ENCODE measurements at places on chromosomes 6 and 20.

DNA sequence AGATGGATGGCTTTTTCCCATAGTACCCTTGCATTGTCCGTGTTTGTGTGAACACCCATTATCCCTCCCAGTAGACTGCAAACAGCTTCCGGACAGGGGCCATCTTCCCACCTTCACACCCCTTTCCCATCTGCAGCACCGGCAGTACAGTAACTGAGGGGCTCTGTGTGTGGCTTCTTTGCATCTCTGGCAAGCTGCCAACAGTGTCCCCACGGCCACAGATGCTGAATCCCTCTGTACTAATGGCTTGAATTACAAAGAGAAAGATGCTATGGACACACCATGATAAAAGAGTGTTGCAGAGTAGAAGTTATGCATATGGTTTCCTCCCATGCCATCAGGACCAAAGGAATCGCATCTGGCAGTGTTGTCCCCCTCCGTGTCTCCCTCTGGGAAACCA is 101.1 kb upstream of the CDYL start:
- no peak for DNase-seq

DNA sequence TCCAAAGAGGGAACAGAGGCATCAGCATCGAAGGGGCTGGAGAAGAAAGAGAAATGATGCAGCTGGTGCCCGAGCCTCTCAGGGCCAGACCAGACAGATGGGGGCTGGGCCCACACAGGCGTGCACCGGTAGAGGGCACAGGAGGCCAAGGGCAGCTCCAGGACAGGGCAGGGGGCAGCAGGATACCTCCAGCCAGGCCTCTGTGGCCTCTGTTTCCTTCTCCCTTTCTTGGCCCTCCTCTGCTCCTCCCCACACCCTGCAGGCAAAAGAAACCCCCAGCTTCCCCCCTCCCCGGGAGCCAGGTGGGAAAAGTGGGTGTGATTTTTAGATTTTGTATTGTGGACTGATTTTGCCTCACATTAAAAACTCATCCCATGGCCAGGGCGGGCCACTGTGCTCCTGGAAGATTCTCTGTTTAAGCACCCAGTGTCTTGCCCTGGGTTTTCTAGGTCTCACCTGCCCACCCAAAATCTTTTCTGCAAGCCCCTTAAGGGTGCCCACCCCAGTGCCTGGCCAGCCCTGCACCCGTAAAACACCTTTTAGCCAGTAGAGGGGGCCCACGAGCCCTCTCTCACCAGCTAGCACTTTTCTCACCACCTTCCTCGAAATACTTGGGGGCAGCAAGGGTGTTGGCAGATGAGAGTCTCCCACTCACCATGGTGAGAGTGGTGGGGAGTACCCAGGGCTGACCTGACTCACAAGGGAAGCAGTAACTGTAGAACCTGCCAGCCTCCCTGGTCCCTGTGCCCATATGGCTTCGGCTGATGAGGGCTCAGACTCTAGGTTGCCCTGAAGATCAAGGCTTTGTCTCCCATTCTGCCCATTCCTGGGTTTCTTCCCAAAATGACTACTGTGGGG is 35.7 kb upstream of the ID1 start:
- no peak for DNase-seq

DNA sequence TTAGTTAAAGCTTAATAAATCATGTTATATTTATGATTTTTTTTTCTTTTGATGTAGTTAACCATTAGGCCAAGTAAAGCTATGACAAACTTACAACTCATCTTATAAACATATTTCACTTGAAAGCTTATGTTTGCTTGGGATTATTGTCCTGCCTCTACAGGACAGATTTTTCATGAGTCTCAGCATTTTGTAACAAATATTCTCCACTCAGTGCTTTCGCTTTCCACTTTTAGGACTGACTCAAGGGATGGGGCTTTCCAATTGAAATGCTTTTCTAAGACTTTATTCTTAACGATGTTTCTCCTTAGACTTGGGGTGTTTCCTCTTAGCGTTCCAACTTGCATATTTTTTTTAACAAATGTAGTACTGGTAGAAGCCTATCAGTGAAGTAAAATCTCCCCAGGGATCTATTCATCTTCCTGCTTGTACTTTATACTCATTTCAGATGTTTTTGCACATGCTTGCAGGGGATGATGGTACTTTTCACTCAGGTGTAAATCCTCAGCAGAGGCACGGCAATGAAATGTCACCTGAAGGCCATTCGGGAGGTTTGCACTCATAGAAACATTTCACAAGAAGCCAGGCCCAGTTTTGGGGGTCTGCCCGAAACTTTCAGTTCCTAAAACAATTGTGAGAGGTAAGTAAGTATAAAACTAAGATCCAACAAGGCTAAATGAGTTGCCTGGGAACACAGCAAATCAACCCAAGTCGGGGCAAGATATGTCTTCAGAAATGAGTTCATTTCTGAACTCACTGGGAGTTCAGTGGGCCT is 298.1 kb upstream of the FOXQ1 start:
- DNase-seq = no peak

DNA sequence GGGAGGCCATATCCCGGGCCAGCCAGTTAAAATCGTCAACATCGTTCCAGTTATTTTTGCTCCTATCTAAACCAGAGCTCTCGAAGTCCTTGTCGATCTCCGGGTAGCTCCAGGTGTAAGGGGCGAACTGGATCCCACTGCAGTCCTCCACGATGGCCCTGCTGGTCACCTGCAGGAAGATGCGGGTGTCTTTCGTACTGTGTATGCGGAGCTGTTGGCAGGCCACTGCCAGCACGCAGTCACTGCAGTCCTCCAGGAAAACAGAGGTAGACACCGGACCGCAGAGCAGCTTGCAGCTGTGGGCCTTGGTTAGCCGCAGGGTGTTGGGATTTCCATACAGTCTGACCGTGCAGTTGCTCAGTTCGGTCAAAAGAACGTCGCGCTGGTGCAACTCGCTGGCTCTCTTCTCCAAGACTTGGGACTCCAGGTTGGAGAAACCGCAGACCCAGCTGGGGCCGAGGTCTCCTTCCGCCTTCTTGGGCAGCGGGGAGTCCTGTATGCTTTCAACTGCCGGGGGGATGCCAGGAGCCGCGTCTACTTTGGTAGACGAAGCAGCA is 742 bp downstream of the TBCC start:
- no peak for DNase-seq

DNA sequence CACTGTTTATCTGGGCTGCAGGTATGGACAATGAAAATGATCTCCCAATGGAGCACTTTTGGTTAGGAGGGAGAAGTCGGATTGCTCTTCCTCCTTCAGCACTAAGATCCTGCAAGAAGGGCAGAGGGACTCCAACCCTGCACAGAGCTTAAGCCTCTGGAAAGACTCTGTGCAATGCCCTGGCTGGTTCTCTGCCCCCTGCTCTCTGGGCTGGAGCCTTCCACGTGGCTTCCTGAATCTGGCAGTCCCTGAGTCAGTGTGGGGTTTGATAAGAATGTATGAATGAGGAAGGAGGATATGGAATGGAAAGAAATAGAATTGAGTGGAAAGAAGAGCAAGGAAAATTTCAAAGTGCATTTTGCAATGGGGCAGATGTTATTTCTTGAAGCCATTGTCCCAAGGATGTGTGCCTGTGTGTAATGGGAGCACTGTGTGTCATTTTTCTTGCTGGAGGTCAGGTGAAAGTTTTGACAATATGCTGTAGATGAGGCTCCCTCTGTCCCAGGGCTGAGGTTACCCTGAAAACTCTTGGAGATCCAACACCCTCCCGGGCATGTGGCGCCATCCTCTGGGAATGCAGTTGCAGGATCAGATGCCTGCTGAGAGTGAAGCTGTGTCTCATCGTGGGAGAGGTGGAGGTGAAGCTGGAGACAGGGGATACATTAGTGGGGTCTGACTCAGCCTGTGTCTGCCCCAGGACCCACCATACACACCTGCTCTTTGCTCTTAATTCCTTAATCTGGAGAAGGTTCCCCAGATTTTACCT is 16.3 kb upstream of the CST9L start:
- no peak for DNase-seq

DNA sequence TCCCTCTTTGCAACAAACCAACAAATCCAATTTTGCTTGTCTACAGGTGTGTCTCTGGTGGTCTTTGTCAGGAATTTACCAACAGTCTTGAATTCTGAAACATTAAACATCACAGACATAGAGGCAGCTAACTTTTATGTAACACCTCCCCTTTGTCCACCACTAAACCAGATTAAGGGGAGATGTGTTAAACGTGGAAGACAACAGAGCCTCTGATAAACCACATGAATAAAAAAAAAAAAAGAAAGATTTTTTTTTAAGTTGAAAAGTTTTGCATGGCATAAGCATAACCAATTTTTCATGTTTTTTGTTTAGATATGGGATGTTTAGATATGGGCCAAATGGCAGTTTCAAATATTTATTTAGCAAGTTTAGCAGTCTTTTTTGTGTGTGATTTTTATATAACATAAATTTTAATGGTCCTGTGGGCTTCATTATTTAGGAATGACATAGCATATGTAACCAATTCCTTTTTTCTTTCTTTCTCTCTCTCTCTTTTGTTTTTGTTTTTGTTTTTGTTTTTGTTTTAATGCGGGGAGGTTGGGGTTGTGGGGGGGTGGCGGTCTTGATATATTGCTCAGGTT is 60.7 kb upstream of the BTN3A2 start:
- DNase-seq = no peak

DNA sequence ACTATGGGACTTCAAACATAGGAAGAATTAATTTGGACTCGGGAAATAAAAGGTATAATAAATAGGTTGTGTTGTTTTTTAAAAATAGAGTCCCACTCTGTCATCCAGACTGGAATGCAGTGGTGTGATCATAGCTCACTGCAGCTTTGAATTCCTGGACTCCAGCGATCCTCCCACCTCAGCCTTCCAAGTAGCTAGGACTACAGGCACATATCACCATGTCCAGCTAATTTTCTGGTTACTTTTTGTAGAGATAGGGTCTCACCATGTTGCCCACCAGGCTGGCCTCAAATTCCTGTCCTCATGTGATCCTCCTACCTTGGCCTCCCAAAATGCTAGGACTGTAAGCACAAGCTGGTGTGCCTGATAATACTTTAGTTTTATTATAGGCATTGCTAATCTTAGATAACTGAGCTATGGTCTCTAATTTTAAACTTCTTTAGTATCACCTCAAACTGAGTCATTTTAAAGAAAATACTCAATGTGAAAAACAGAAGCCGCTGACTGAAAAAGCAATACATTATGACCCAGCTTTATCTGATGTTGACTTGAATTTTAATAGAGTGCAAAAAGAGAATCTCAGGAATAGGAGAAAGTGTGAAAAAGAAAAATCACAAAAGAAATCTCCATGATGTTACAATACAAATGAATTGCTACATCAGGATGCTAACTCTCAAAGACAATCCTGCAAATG is 251.0 kb downstream of the RNGTT start:
- DNase-seq = no peak

GRCh38 chr6:90569223-90569622 is 17.6 kb downstream of the MAP3K7 start:
- DNase-seq = no peak

GRCh38 chr20:62898970-62899632 is 27.2 kb downstream of the DIDO1 start:
- no peak for DNase-seq

DNA sequence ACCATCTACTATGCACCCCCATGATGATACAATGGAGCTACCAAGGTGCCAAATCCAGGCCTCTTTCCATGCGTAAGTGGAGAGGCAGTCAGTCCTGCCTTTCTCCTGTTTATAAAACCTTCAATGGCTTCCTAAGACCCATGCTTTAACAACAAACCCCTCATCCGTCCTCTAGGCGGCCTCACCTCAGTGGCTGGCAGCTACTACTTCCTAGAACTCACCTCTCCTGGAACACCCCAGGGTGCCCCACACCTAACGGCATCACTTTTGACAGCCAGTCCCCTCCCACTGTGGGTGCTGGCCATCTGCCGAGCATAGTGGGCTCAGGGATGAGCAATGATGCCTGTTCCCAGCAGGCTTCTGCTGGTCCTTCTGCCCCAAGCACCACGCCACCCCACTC is 80.0 kb upstream of the TAB2 start:
- no peak for DNase-seq

DNA sequence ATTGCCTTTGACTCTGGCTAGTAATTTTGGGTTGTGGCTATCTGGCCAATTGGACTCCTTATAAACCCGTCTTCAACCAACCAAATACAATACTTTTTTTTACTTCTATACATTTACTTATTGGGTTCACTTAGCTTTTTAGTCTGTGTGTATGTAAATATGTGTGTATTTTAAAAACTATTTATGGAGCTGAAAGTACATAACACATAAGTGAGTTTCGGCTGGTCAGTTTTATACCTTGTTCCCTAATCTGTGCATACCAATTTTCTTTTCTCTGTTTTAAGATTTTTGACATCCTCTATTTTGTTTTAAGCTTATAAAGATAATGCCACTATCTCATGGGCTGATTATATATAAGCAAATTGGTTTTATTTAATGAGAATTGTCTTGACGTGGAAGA is 129.5 kb downstream of the LRRC1 start:
- no peak for DNase-seq

GRCh38 chr20:1632178-1632577 is 12.4 kb upstream of the SIRPB1 start:
- no peak for DNase-seq
